Fibroblast of lung (primary cell): ENCODE measurements at places on chromosomes 1 and 21. TPM values are rescaled to one million over a fixed set of nuclear protein-coding genes. Genes with fewer than 3 reads are reported as not detected.

Gene AIRE
- total RNA-seq, result not detected in 2 replicates

Gene KHDC4
- total RNA-seq, result 18.2 and 24.6 TPM in 2 replicates

Gene ALDH4A1
- 6.9 and 11.9 TPM in 2 replicates for total RNA-seq

Gene LRRN2
- total RNA-seq, result 0.26 TPM in 1 of 2 replicates, not detected in the other

Gene PLEKHA6
- 1.5 and 3.8 TPM in 2 replicates for total RNA-seq

Gene SLAMF7
- total RNA-seq, result not detected in 2 replicates

Gene WDR47
- 16.9 and 19.7 TPM in 2 replicates for total RNA-seq

Gene AADACL4
- not detected in 2 replicates for total RNA-seq

Gene CFHR5
- total RNA-seq, result not detected in 2 replicates

Gene RIPPLY3
- total RNA-seq, result not detected in 2 replicates

Gene MYBPH
- total RNA-seq, result 0.17 and 0.26 TPM in 2 replicates

Gene GJB4
- not detected in 2 replicates for total RNA-seq

Gene KRTAP7-1
- total RNA-seq, result not detected in 2 replicates

Gene RXFP4
- total RNA-seq, result not detected in 2 replicates

Gene HEYL
- under 0.01 TPM in 1 of 2 replicates, not detected in the other for total RNA-seq

Gene PRAMEF9
- not detected in 2 replicates for total RNA-seq

Gene B3GALT2
- total RNA-seq, result under 0.01 and 1.3 TPM in 2 replicates

Gene OR2L5
- not detected in 2 replicates for total RNA-seq

Gene AHDC1
- total RNA-seq, result 5.1 and 6.9 TPM in 2 replicates

Gene ATXN7L2
- total RNA-seq, result 1.5 and 2.0 TPM in 2 replicates

Gene CDK18
- total RNA-seq, result 0.33 and 1.5 TPM in 2 replicates

Gene MIXL1
- not detected in 2 replicates for total RNA-seq

Gene NBPF3
- 13.4 and 35.0 TPM in 2 replicates for total RNA-seq

Gene KRTAP20-1
- total RNA-seq, result not detected in 2 replicates

Gene KPNA6
- 27.0 and 40.1 TPM in 2 replicates for total RNA-seq

Gene C8A
- total RNA-seq, result not detected in 2 replicates

Gene CATSPERE
- 0.77 and 0.99 TPM in 2 replicates for total RNA-seq

Gene RIPK4
- under 0.01 TPM in 2 replicates for total RNA-seq
